ENCODE measurements at places on chromosomes 3 and 15. TPM values are rescaled to one million over a fixed set of nuclear protein-coding genes. Genes with fewer than 3 reads are reported as not detected.

DNA sequence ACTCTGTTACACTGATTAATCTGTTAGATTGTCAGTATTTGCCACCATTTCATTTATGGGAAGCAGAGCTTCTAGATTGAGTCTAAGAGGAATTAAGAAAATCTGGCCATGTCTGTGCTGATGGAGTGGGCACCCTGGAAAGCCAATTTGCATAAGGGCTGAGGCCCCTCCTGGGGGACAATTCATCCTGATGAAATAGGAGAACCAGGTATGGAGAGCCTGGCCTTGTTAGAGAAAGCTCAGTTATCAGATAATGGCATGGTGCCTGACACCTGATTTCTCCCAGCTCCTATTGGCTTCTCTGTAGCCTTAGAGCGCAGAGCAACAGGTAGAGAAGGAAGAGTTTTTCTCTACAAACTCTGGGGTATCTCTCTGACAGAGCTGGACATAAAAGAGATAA is 114.2 kb downstream of the EBLN2 start:
- DNase-seq: no peak

GRCh38 chr3:38226273-38226672 is 39.3 kb upstream of the SLC22A13 start:
- DNase-seq: no peak

DNA sequence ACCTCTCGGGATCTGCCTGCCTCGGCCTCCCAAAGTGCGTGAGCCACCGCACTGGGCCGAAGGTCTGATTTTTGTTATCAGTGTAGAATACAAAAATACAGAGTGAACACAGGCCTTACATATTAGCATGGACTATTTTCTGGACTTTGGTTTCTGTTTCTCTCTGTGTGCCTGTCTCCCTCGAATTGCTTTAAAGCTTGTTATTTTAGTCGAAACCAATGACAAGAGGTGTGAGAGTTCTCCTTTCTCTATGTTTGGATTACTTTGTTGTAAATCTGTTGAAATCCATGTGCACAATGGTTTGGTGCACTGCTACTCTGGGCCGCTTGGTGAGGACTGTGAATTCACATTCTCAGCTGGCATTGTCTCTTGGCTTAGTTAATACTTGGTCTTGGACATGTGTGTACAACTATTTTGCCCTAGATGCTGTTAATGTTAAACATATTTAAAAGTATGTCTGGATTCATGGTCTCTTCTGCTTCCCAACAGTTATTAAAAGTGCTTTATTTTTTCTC is 23.9 kb downstream of the MED12L start:
- no peak for DNase-seq

DNA sequence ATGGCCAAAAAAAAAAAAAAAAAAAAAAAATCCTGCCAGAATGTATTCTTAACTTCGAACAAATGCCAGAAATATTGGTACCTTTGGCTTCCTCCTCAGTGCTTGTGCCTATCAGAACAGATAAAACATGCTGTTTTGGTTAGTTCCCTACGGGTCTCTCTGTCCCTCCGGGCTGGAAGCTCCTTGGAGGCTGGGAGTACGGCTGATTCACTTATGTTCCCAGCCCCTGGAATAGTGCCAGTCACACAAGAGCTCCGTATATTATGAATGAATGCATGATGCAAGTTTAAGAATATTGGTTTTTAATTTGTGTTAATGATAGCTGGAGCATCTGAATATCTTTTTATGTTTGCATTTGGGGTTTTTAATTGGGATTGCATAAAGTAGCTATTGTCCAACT is 44.0 kb downstream of the NR2F2 start:
- DNase-seq: no peak

GRCh38 chr3:126852511-126852910 is 130.4 kb upstream of the PLXNA1 start:
- no peak for DNase-seq

DNA sequence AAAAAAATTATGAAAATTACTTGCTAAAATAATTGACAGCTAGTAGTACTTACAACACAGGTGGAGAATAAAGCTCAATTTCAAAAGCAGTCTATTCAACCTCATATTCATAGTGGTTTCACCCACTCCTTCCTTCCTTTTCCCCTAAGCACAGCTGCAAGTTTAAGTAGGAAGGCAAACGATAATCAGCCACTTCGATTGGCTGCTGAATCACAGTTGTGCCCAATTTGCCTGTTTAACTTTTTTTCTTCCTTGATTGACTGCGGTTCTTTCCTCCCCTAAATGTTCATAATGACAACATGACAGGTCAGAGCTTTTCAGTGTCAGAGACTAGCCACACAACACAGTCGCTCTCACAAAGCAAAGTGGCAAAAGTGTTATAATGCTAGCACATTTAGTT is 468.0 kb upstream of the GBE1 start:
- no peak for DNase-seq

DNA sequence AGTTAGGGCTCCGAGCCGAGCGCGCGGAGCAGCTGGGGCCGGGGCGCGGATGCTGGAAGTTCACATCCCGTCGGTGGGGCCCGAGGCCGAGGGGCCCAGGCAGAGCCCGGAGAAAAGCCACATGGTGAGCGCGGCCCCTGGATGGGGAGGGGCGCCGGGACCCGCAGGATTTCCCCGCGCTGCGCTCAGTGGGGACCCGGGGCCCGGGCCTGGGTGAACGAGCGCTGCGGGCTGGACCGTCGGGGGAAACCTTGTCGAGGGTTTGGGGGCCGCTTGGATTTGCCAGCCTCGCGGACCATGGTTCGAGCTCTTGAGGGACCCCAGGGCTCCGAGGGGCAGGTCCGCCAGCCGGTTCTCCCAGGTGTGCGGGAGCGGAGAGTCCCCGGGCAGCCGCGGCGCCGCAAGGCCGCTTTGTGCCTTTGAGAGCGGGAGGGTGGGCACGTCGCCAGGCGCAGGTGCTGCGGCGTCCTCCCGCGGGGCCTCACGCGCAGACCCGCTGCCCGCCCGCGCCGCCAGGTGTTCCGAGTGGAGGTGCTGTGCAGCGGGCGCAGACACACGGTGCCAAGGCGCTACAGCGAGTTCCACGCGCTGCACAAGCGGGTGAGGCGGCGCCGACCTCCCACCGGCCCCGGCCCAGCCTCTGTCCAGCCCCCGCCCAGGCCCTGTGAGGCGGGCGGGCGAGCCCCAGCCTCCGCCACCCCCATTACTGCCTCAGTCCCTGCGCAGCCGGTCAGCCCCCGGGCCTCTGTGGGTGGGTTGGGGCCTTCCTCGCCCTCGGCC is at the start of gene SNX22:
SNX22 (plus strand) TSS at position 5 of the 780 bp plus-strand sequence; CDS start at position 50, 45 bp downstream.
- DNase-seq: peak; percentile 48

DNA sequence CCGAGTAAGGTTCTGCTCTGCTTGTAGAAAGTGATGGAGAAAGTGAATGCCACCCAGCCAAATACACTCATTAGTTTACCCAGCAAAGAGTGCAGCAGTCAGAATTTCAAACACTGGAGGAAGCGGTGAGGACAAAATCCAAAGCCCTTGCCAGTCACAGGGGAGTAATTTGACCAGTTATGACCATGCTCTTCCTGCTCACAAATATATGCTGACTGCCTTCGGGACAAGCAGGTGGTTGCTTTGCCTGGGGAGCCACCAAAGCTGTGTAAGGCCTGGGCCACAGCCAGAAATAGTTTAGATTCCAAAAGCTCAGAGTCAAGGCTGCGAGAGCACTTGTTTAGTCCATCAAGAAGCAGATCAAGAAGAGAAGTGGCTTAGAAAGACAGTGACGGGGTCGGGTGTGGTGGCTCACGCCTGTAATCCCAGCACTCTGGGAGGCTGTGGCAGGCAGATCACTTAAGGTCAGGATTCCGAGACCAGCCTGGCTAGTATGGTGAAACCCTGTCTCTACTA is 51.0 kb upstream of the ATP13A3 start:
- no peak for DNase-seq

GRCh38 chr15:68612503-68612902 is 33.7 kb downstream of the CORO2B start:
- DNase-seq: no peak

GRCh38 chr3:17183951-17184550 is 299.3 kb downstream of the PLCL2 start:
- no peak for DNase-seq

DNA sequence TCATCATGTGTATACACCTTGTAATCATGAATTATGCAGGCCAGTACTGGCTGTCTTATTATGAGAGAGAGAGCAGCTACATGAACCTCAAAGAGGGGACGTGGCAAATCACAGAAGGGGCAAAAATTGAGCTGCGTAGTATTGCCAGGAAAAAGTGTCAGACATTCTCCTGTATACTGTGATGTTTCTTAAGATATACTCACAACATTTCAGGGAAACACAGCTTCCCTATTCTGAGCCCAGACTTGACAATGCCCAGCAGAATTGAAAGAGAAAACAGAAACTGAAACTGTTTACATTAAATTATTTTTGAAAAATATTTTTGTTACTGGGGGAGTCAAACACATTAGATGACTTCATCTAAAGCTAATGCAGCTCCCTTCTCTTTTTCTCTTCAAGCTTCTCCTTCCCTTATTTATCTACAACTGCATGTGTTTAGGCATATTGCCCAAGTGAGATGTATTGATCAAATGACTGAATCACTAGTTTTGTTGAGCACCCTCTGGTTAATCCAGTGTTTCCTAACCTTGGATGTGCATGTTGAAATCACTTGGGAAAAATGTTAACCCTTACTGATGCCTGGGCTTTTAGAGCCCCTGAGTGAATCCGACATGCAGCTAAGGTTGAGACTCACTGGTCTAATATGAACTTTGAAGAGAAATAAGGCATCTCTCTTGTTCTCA is 39.5 kb downstream of the CADPS start:
- DNase-seq: no peak

DNA sequence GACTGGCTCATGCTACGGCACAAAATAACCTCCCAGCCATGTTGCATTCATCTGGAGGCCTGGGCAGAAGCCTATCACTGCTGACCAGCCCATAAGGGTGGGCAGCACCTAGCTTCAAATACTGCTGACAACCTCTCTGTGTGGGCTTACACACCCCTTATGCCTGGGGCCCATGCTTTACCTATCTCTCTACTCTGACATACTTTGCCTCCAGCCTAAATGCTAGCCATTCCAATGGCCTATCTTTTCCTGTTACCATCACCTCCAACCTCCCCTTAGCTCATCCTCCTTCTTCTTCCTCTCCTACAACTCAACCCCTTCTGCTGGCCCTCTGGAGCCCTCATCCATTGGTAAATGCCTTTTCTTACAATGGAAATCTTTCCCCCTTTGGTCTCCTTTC is 41.0 kb upstream of the PPP2R3A start:
- no peak for DNase-seq

- no peak for DNase-seq
Observed at GRCh38 chr15:40877694-40878093, 3.7 kb upstream of the RHOV start.

DNA sequence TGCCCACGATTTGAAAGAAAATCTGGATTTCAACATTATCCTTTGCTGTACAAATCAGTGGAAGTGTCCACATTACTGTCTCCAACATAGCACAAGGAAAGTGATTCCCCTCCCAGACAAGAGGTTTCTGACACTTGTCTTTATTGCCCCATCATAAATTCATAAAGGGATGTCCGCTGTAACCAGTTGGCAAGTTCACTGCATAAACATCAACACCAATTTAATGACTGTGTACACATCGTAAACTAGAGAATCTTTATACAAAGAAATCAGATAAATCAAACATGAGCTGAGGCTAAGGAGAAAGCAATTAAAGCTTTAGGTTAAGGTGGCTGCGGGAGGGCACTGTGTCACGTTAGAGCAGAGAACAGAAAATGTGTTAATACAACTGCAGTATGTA is 129.8 kb downstream of the MEIS2 start:
- no peak for DNase-seq

DNA sequence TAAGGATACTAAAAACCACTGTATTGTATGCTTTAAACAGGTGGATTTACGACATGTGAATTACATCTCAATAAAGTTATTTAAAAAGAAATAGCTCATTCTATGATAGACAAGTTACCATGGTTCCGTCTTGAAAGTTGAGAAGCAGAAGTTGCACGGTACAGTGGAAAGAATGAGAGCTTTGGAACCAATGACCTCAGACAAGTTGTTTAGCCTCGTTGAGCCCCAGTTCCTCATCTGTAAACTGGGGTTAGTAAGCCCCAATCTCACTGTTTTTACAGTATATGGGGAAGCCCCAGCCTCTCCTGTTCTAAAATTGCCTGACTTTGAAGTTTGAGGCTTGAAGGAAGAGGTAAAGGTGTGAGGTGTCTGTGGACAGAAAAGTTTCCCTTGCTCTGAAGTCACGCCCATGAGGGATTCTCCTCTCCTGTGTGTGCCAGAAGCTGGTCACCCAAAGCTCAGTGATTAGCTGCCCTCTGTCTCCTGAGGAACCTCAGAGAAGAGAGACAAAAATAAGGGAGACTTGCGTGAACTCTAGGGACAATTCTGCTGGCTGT is 10.0 kb downstream of the CRYGS start:
- DNase-seq: peak; percentile 78

DNA sequence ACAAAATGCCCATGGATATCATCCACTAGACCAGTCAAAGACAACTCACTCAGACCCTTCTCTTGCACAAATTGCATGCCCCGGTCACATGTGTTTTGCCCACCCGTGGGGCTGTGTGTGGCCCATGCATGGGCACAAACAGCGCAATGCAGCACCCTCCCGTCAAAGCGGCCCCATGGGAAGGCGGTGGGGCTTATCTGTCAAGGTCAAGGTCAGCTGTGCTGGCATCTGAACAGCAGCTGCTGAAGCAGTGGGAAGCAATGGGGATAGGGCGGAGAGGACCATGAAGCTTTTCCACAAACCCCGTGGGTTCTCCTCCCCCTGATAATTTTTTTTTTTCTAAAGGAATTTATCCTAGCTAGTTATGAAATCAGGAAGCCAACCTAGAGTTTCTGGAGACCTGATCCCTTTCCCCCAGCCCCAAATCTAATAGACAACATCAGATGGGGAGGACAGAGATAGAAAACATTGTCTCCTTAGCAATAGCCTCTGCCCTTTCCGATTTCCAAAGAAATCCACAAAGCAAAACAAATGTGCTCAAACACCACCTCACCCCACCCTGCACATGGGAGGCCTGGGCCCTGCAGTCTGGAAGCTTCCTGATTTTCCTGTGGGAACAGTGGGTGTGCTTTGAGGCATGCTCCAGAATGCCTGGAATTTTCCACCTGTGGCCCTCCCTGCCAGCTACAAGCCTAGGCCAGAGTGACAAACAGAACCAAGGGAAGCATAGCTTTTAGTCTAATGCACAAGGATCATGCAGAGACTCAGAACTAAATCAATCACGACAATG is 84.4 kb downstream of the BDH1 start:
- DNase-seq: no peak

- peak; percentile 42 for DNase-seq
Observed at GRCh38 chr3:186386883-186387560, 25.0 kb upstream of the DGKG start.

GRCh38 chr3:117793622-117794265 is 1084.2 kb downstream of the TUSC7 start:
- DNase-seq: no peak

DNA sequence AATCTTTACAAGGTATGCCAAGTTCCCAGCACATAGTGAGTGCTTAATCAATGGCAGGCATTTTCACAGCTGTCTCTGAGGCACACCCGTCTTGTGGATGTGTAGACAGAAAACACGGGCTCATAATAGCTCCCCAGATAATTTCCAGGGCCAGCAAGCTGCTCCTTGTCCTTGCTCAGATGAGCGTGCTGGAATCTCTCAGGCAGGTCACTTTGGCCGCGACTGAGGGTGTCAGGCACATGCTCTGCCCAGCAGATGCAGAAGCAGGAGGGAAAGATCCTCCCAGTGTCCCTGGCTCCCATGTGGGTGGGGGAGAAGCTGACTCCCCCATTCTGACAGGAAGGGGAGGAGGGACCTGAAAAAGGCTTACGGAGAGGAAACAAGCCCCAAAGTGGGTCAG is 35.6 kb upstream of the SLC6A1 start:
- DNase-seq: no peak

GRCh38 chr15:42591238-42591934 is 16.0 kb downstream of the STARD9 start:
- no peak for DNase-seq

GRCh38 chr3:13420831-13421765 is 976 bp upstream of the NUP210 start:
- DNase-seq: peak; percentile 81

ANKRD63 gene
- total RNA-seq: not detected

CAPN3 gene
- total RNA-seq: 9.0 TPM

Measured in activated T-cell treated with anti-CD3 and anti-CD28 coated beads, Interleukin-2, amount 50 U/mL, for 72 hours (primary cell).